Activated naive CD4-positive, alpha-beta T cell (primary cell): ENCODE measurements at places on chromosomes 2 and 18.

GRCh38 chr2:193891023-193891422, 1696.3 kb upstream of the TMEFF2 start:
- DNase-seq: no peak

DNA sequence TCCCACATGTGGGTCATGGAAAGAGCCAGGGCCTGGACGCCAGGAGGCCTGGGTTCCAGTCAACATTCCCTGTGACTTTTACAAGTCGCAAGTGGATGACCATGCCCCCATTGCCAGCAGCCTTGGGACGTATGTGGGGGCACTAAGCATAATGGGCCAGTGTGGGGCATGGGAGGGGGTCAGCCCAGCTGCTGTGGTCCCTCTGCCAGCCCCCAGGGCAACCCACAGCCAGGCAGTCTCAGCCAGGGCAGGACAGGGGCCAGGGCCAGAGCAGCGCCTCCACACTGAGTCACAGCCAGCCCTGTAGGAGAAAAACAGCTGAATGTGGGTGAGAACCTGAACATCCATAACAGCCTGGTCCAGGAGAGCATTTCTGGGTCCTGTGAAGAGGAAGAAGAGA, 173.2 kb downstream of the GFPT1 start:
- no peak for DNase-seq

GRCh38 chr2:118903551-118904479, 38.2 kb upstream of the MARCO start:
- DNase-seq: no peak

DNA sequence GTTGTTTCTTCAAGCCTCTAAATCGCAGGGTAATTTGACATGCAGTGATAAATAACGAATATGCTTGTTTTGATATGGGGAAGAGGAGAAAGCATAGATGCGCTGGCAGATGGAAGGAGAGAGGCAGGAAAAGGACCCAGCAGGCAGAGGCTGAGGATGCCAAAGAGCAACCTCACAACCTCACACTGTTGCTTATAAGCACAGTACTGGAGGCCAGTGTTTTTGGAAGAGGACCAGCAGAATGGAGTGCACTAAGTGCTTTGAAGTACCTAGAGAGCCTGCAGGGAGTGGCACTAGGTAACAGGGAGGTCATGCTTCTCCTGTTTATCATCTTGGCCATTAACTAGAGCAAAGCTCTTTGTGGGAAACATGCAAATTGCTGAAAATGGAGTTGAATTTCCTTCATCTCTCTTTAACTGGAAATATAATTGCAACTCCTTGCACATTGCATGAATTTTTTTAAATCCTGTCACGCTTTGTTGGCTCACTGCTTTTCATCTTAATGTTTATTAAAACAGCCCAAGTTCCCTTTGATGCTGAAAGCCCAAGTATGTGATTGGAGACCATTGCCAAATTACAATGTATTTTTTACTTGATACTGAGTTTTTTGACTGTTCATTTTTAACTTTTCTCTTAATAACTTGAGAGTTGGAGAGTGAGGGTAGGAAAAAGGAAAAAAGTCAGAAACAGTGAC, 236.4 kb downstream of the LRRTM1 start:
- no peak for DNase-seq

GRCh38 chr2:174827371-174828369, 63.4 kb upstream of the CHRNA1 start:
- DNase-seq: no peak

- DNase-seq: no peak
These were observed 82.4 kb downstream of the MTCL1 start for GRCh38 chr18:8787794-8788193.

GRCh38 chr2:66433945-66434678, 813 bp upstream of the MEIS1 start:
- no peak for DNase-seq

DNA sequence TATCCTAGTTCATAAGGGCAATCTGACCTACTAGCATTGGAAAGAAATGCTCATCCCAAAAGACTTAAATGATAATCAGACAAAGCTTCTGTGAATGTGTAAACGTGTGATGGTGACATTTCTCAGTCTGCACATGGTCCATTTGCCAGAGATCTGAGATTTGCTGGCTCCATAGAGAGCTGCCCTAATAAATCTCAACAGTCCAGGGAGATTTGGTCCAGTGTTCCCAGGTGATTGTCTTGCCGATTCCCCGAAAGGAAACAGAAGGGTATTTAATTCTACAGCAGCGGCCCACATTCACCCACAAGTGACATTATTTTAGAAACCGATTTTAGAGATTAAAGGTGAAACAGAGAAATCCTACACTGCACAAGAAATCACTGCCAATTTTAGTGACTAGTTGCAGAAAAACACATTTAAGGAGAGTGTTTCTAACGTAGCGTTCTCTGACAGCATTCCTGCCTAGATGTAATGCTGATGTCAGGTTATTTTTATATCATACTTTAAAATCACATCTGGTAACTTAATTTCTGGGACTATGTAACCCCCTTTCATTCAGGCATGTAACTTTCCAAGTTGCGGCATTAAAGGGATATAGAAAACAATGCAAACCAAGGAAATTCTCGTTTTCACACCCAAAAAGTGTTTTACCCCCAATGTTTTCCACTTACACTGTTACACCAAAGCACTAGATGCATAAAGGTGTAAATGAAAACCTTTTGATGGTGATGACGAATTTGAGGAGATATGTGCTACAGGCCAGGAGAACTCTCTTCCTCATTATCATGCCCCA, 231.9 kb upstream of the FN1 start:
- no peak for DNase-seq

GRCh38 chr18:70377317-70377799, 88.5 kb downstream of the SOCS6 start:
- DNase-seq: no peak

GRCh38 chr2:231666171-231667095, 41.9 kb upstream of the PTMA start:
- no peak for DNase-seq

- no peak for DNase-seq
These were observed 10.0 kb upstream of the DGUOK start for GRCh38 chr2:73916666-73917065.

DNA sequence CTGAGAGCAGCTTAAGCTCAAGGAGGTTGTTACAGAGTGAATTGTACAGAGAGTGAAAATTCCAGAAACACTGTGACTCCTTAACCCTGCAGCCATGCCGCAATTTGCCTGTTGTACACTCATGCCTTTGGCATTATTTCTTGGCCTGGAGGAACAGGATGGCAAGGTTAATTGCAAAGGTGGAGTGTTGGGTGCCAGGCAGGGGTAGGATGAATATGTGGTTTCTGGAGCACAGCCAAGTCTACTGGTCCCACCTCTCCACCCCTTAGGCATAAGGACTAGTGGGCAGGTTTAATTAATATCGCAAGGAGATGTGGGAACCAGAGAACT, 250.2 kb downstream of the LRRTM1 start:
- DNase-seq: no peak

DNA sequence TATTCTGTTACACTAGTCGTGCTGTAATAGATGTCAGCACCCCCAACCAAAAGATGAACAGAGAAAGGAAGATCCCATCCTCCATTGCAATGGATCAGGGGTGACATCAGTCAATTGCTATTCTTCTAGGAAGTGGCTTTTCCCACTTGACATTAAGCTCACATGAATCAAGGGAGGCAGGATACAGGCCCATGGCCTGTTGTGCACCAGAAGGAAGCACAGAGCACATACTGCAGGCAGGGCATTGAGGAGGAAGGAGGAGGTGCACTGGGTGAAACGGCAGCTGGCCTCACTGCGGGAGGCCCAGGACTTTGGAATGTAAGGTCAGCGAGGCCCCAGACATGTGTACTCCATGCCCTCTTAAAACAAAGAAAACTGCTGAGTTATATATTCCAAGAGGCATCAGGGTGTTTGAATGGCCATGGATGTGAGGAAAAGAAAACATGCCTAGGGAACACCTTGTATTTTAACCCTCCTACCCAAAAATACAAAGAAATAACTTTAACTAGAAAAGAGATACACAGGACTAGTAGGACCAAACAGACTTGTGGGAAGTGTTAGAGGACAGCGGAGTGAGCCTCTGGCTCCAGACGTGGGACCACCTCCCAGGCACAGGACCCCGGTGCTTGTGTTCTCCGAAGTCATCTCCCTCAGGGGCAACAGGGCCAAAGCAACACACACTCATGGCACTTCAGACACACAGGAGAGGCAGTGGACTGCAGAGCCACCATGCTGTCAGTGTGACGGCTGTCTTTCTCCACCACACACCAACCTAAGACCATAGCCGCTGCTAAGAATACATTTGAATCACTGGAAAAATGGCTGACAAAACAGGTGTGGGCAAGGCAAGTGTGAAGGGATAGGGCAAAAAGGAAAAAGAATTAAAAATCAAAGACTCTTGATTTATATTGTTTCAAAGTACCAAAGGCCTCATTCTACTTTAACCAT, 51.4 kb upstream of the RIOK3 start:
- no peak for DNase-seq

GRCh38 chr2:201821080-201821479, 14.7 kb downstream of the CDK15 start:
- DNase-seq: no peak

- no peak for DNase-seq
These were observed 71.7 kb upstream of the ALPP start for GRCh38 chr2:232306741-232307305.

- DNase-seq: no peak
These were observed 340.6 kb downstream of the PAX3 start for GRCh38 chr2:221958224-221958623.

DNA sequence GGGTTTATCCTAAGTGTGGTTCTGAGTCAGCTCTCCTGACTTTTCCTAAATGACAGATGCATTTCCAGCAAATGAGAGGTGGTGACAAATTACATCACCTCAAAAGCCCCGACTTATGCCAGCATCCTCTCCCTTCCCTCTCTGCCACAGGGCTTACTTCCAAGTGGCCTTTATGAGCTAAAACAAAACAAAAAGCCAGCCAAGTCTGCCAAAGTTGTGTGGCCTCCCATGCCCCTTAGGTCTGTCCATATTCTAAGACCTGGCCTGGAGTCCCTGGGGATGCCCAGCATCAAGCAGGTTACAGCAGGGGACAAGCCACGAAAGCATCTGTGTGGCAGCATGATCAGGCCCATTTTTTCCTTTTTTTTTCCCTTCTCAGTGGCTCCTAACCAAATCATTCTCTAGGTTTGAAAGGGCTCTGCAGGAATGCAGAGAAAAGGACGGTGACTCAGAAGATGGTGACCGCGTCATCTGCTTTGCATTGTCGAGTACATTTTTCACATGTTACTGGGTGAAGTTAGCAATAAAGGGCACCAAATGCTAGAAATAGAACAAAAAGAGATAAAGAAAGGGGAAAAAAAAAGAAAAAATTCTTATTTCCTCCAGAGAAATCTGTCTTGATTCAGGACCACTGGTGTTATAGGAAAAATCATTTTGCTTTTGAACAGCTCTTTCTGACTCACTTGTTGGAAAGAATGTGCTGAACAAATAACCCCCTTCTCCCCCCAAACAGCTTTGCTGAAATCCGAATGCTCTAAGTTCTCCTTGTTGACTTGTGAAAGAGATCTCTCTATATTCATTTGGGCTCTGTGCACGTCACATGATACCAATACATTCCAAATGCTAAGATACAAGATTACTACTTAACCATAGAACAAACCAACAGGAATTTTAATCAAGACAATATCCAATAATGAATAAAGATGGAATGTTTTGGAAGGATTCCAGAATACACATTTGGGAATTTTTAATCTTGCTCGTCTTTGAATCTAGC, 178.7 kb downstream of the EN1 start:
- DNase-seq: no peak

DNA sequence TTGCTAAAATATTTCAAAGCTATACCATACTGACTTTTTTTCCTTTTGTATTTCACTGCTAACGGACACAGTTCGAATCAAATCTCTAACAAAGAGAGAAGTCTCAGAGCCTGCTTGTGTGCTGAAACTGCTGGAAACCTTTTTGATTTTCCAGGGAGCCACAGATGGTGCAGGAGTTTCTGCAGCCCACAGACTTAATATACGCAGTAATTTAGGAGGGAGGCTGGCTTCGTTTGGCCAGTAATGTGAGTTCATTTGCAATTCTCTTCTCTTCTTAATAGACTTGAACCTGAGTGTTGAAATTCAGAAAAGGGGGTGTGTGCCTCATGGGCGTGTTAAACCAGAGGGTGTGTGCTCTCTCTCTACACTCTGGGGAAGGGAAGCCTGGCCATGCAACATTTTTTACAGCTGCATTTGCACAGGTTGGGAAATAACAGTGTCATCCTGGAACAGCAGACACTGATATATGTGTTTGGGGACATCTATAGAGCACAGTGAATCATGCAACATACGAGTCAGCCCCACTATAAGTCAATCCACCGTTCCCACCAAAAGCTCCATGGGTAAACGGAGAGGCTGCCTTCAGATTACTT, 333.0 kb downstream of the CLIP4 start:
- DNase-seq: no peak

- no peak for DNase-seq
These were observed 170.5 kb upstream of the ALKAL2 start for GRCh38 chr2:458425-458815.

- DNase-seq: no peak
These were observed 5.6 kb downstream of the LGALSL start for GRCh38 chr2:64459575-64459974.

GRCh38 chr2:240586919-240587800, 626 bp downstream of the CAPN10 start:
- peak; percentile 31 for DNase-seq

DNA sequence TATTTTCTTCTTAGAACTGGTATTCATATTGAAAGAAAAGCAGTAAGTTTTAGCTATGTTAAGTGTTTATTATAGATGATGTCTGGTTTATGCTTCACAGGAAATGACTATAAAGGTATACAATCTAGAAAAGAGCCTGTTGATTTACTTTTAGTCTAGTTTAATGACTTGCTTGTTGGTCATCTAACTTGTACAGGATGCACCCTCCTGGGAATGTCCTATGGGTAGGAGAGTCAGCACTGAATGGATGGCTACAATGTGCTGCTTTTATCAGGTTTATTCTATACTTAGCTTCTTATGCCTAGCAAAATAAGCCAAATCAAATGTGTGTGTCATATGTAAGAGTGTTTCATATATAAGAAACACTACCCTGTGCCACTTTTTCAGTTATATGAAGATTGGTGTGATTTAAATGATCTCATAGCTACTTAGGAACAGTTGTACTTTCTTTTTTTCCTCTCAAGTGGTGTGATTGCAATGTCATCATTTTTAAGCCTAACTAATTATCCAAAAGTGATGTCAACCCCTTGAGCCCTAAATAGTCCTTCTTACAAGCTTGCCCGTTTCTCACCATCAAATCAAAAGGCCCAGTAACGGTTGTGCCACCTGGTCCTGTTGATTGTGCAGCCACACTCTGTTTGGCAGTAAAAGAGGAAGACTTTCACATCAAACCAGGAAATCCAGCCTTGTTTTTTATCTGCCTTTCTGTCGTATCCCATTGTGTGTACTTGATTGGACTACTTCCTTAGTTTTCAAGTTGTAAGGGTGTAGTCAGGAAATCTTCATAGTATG, 176.0 kb downstream of the DIS3L2 start:
- DNase-seq: no peak

DNA sequence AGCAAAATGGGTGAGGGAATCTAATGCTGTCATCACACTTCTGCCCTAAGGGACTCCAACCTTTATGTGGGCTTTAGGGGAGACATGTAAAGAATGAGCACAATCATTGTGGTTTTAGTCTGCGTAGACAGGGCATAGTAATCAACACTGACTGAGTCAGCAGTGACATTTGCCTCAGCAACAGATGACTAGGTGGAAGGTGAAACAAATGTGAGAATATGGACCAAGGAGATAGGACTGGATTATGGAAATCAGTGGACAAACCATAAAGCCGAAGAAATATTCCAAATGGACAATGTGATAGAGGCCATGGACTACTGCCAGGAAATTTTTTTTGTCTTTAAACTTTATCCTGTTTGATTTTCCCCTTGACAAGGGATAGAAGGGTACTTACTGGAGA, 83.9 kb downstream of the PDK1 start:
- DNase-seq: no peak
